Cortex of kidney (tissue), 1 donor: ENCODE measurements at places on chromosomes 7 and 10.

GRCh38 chr7:17391366-17391765 lies 92.9 kb downstream of the AHR start:
- no peak for DNase-seq

DNA sequence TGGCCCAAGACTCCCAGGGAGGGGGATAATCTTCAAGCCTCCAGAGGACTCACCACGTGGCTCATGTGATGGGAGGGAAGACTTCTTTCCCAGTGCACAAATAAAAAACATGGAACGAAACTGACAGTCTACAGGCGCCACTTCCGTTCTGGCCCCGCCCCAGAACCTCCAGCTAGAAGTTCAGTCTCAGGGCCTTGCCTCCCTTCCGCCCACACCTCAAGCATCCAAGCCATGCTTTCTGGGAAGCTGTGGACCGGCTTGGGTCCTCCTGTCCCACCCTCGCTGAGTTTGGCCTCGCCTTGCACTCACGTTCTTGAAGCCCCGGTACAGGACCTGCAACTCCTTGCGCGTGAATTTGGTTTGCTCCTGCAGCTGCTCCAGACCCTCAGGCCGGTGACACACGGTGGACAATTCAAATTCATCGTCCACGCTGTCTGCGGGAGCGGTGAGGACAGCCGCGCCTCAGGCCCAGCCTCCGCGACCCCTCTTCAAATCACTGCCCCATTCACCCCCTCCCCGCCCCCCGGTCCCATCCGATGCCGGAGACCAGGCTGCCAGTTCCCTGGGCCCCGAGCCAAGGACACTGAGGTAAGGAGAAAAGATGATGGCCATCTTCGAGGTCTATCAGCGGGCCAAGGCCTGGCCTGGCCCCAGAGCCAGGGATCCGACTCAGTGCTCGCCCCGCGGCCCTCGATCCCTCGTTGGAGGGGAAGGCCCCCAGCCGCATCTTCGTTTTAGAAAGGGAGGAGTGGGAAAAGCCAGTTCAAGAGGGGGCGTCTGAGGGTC lies 10.7 kb upstream of the OGA start:
- no peak for DNase-seq

GRCh38 chr7:20132585-20132984 lies 84.6 kb downstream of the MACC1 start:
- no peak for DNase-seq

DNA sequence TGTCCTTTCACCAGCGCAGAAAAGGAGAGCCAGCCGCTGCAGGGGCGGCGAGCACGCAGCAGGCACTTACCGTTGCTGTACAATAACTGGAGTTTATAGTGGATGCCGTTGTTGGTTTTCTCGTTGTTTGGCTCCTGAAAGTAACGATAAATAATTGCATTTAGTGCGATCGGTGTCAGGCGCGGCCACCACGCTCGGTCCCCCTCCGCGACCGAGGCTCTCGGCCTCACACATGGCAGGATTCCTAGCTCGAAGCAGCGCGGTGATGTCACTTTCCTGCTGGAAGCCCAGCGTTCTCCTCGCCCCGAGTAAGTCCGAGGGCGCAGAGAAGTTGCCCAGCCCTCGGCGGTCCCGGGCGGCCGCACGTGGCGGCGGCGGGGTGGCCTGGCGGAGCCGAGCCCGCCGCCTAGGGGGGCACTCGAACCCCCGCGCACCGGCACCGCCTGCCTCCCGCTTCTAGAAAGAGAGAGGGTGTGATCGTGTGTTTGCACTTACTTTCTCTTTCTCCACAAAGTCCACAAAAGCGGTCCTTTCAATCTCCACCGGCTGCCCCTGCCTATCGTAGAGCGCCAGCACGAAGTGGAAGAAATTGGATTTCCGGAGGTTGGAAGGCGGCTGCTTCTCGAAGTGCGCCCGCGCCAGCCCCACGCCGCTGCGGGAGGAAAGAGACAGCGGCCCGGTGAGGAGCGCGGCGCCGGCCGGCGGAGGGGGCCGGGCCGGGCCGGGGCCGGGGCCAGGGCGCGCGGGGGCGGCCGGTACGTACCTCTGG lies 1.0 kb downstream of the EBF3 start:
- no peak for DNase-seq

DNA sequence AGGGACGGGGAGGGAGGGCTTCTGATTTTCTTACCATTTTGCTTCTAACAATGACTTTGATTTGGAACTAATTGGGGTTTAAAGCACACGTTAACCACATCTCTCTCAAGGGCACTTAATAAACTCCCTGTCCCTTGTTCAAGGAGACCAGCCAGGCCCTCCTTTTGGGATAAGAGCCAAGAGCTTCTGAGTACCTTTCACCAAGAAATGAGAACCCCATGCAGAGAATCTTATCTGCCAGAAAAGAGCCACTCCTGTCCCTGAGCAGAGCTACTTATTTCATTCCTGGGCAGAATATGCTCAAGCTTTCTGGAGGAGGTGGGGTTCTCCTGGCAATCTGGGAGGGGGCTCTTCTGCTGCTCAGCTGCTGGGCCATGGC lies 574.6 kb downstream of the GALNT17 start:
- DNase-seq, result no peak

DNA sequence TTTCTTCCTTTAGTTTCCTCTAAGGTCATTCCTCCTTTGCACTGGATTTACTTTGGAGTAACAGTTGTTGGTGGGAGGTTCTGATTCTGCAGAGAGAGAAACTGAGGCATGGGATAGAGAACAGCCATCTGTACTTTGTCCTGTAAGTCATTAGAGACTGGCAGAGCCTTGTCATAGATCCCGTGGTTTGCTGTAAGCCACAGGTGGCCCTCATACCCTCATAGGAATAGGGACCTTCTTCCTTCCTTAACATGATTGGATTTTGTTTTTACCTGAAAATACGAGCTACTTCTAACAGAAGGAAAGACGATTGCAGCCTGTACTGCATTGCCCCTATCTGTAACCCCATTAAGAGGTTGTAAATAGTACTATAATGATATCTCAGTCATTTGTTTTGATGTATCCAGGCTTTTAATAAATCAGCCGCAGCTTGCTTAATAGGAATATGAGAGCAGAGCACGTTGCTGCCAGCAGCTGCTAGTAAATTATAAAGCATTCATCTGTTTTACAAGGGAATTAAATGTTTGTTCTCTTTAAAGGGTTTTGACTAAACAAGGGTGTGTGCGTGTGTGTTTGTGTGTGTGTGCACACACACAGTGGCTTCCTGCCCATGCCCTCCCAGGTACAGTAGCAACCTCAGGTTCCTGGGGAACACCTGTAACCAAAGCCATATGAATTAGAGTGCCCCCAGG lies 249.8 kb downstream of the AUTS2 start:
- DNase-seq, result no peak

DNA sequence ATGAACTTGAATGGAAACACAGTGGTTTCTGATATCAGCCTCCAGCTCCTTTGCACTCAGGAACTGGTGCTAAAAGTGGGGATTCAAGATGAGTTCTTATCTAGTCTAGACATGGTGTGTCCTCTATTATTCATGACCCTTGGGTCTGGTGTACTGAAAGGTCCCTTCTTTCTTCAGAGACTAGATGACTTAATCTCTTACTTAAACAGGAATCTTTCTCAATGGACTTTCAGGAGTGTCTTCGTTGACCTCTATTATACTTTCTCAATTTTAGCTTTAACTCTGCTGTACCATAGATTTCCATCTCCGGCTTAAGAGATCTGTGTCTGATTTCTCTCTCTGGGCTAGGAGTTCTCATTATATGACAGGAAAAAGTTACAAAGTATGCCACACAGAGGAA lies 83.5 kb upstream of the INHBA start:
- DNase-seq, result no peak

- no peak for DNase-seq
Observed at GRCh38 chr7:151137076-151137675, 30.3 kb downstream of the GBX1 start.

- no peak for DNase-seq
Observed at GRCh38 chr10:122541541-122542002, 19.0 kb upstream of the DMBT1 start.

DNA sequence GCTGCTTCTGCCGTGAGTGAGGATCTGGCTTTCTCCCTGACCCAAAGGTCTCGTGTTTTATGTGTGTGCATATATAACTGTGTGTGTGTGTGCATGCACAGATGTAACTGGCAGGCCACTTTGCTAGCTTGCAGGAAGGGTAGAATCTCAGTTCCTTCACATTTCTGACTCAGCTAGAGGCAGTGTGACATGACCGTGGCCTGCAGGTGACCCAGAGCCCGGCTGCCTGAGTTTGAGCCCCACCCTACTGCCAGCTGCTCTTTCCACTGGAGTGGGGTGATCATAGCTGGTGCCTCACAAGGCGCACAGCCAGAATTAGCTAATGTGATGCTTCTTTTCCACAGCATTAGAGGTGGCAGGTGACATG lies 9.3 kb upstream of the MYL7 start:
- no peak for DNase-seq

- no peak for DNase-seq
Observed at GRCh38 chr7:151321341-151321740, 20.3 kb upstream of the NUB1 start.

- no peak for DNase-seq
Observed at GRCh38 chr7:97090761-97091353, 26.6 kb upstream of the SDHAF3 start.

DNA sequence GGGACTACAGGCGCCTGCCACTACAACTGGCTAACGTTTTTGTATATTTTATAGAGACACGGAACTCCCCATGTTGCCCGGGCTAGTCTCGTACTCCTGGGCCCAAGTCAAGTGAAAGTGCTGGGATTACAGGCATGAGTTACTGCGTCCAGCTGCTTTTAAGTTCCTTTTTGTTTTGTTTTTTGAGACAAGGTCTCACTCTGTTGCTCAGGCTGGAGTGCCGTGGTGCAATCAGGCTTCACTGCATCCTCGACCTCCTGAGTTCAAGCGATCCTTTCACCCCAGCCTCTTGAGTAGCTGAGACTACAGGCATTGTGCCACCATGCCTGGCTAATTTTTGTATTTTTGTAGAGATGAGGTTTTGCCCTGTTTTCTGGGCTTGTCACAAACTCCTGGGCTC lies 155.0 kb downstream of the GALNT17 start:
- DNase-seq, result no peak

DNA sequence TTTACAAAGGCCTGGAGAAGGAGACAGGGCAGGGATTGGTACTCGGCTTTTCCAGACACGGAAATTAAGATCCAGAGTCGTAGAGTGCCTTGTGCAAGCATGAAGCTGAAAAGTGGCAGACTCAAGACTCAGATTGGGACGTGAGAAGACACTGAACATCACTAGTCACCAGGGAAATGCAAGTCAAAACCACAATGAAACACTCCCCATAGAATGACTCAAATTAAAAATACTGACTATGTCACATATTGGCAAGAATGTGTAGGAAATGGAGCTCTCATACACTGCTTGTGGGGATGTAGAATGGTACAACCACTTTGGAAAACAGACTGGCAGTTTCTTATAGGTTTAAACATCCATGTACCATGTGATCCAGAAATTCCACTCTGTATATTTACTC lies 472.0 kb downstream of the RPS24 start:
- DNase-seq, result no peak

GRCh38 chr7:102836191-102836919 lies 76.4 kb upstream of the LRRC17 start:
- no peak for DNase-seq

- no peak for DNase-seq
Observed at GRCh38 chr7:35250941-35251340, 3.0 kb downstream of the TBX20 start.

DNA sequence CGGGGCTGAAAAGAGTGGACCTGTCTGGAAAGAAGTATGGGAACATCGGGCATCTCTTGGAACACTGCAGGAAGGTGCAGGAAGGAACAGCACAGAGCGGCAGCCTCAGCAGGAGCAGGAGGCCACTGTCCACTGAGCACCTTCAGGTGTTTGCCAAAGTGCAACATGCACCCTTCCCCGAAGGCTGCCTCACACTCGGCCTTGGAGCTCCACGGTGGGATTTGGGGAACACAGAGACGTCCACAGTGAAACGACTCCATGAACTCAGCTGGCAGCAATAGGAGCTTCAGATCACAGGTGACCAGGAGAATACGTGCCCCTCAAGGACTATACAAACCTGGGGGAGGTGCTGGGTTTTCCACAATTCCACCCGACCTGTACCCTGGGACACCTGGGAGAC lies 140.3 kb upstream of the RET start:
- DNase-seq, result no peak

- DNase-seq, result no peak
Observed at GRCh38 chr10:98339799-98340198, 71.8 kb upstream of the LOXL4 start.

DNA sequence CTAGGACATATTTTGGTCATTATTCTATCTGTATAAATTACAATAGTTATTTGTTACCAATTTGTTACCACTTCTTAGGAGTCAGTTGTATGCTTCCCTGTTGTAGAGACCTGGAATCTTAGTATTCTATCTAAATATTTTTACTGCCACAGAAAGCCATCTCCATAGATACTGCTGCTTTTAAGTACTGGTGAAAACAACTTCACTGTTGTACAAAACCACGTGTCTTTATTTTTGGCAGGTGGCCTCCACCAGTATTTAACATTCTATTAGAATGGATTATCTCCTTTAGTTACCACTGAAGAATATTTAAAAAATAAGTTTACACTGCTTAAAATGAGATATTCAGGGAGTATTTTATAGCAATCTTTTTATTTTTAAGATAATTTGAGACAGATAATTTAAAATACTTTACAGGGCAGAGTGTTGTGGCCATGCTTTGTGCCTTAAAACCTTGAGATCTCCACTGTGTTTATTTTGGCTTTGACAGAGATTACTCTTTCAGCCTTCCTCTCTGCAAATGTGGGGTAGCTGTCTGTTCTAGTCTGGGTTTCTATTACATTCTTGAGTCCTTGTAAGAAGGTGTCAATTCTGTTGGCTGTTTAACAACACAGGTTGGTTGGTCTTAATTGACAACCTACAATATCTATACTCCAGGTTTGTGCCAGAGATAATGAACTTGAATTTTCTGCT lies 185.6 kb downstream of the LRRC4 start:
- no peak for DNase-seq

DNA sequence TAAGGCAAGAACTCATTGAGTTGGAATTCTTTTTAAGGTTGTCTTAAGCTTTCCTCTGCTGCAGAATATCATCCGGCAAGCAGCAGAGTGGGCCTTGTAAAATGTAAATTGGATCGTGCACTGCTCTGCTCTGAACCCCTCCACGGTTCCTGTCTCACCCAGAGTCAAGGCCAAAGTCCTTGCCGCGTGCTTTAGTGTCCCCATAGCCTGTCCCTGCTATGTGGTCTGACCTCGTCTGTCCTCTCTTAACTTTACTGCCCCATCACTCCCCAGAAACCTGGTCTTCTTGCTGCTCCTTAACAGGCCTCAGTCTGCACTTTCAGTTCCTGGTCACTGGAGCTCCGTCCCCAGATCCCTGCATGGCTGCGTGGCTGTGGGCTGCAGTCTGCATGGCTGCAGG lies 121.6 kb upstream of the SDK1 start:
- no peak for DNase-seq

DNA sequence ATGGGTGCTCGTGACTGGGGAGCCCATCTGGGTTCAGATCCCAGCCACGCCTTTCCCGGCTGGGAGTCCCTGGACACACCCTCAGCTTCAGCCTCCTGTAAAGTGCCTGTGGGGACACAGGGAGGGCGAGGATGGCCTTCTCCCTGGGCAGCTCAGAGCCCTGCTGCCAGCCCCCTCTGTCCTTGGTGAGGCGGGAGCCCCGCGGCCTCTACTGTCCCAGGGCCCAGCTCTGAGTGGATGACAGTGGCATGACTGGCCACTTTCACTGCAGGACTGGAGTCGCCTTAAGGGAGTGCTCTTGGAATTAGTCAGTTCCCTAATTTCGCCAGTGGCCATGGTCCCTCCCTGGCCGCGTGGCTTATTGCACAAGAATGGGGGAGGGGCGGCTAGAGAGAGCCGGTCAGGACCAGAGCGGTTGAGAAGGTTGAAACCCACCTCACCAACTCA lies 4.6 kb downstream of the BRI3 start:
- DNase-seq, result no peak
